ENCODE measurements at places on chromosomes 4 and X. TPM values are rescaled to one million over a fixed set of nuclear protein-coding genes. Genes with fewer than 3 reads are reported as not detected.

BCORL1 gene
- 20.0 TPM for total RNA-seq

XK gene
- total RNA-seq, result 0.07 TPM

FOXR2 gene
- not detected for total RNA-seq

- no peak for DNase-seq
- no peaks in the 10 kb centered on the region for H3K36me3 ChIP-seq
- H3K4me1 ChIP-seq, result peaks cover 12% of the 10 kb centered on the region
- H3K4me3 ChIP-seq, result no peak overlapping the region
- peaks cover 5% of the 10 kb centered on the region for H3K27me3 ChIP-seq
- H3K27ac ChIP-seq, result no peak overlapping the region
Measured at GRCh38 chr4:81808011-81808672, 336.4 kb upstream of the RASGEF1B start.

DNA sequence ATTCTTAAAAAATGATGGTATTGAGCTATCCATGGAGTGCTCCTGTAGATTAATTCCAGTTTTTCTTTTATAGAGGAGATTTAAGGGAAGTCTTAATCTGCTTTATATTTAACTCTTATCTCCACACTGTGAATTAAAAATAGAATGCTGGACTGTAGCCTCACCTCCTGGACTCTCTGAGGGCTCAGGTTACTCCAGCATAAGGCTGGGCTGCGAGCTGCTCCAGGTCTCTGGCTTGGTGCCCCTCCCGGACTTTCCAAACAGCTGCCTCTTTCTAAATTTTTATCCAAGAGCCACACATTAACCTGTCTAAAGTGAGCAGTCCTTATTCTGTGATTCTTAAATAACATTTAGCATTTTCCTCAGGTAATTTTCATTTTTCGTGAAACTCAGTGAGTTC lies 218.7 kb upstream of the JADE1 start:
- no peaks in the 10 kb centered on the region for H3K27me3 ChIP-seq
- H3K27ac ChIP-seq, result no peak overlapping the region
- H3K4me3 ChIP-seq, result no peak overlapping the region
- H3K36me3 ChIP-seq, result peaks cover 8% of the 10 kb centered on the region
- H3K4me1 ChIP-seq, result peaks cover 12% of the 10 kb centered on the region

DNA sequence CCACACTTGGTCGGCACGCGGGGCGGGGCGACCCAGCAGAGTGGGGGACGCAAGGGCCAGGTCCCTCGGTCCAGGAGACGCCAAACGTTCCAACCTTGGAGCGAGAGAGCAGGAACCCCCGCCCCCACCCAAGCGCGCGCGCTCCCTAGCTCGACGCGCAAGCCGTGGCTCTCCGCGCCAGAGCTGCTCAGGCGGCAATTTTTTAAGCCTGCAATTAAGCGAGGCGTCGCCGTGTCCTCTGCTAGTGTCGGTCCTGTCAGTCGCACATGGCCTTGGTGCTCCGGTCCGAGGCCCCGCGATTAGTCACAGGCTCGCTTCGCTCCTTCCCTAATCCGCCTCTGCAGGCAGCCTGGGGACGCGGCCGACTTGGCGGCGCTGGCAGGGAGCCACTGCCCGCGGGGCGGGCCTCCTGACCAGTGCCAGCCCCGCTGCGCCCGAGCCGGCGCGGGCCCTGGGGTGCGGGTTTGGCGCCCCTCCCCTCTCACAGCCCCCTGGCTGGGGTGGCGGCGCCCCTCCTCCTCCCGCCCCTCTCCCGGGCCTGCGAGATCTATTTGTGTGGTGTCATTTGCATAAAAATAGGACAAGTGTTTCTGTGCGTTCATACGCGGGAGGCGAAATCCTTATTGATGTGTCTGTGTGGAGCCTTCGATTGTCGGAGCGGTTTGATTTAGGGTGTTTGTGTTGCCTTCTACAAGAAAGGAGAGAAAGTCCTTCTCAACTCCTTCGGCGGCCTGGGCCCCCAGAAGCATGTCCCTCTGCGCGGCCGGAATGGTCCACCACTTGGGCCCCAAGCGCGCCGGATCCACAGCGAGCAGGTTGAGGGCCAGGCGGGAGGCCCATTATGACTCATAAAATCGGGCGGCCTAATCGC lies 9.8 kb upstream of the BCOR start:
- peak overlapping the region; percentile 32 for H3K27ac ChIP-seq
- no peaks in the 10 kb centered on the region for H3K27me3 ChIP-seq
- DNase-seq, result no peak
- H3K4me3 ChIP-seq, result peak overlapping the region; percentile 61

DNA sequence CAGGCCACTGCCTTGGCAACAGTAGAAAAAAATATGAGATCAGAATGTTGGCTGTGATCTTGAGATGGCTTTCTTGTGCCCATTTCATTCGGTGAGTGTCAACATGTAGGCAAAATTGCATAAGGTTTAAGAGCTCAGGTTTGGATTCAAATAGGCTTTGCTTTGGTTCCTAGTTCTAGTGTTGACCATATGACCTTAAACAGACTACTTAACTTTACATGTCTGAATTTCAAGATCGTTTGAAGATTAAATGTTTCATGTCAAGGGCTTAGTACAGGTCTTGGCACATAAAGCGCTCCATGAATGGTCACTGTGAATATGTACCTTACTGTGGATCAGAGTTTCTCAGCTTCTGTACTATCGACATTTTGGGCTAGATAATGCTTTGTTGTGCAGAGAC lies 204.2 kb downstream of the MGST2 start:
- no peaks in the 10 kb centered on the region for H3K27me3 ChIP-seq
- no peak overlapping the region for H3K27ac ChIP-seq
- peaks cover 6% of the 10 kb centered on the region for H3K4me1 ChIP-seq
- H3K36me3 ChIP-seq, result no peaks in the 10 kb centered on the region
- no peak for DNase-seq

GRCh38 chrX:70969635-70970481 lies 39.0 kb upstream of the SLC7A3 start:
- H3K36me3 ChIP-seq, result no peaks in the 10 kb centered on the region
- no peak for DNase-seq
- no peak overlapping the region for H3K4me3 ChIP-seq
- H3K4me1 ChIP-seq, result no peaks in the 10 kb centered on the region
- no peak overlapping the region for H3K27ac ChIP-seq

All from chondrocyte (in vitro differentiated cells).